NCI-H1048 (cell line): ENCODE measurements at places on chromosomes 4 and X.

DNA sequence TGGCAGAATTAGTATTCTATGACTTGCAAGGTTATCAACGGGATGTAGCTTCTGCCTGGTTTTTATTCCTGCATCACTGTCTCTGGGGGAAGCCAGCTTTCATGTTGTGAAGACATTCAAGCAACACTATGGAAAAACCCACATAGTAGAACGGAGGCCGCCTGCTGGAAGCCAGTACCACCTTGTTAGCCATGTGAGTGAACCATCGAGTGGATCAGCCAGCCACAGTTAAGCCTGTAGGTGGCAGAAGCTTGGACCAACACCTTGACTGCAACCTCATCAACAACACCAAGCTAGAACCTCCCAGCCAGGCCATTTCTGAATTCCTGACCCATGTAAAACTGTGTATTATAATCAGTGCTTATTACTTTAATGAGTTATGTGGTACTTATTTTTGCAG lies 538.2 kb downstream of the KCNIP4 start:
- DNase-seq = no peak

GRCh38 chrX:13285229-13285628 lies 34.6 kb downstream of the ATXN3L start:
- DNase-seq = no peak

GRCh38 chr4:6134612-6135220 lies 65.6 kb downstream of the JAKMIP1 start:
- no peak for DNase-seq

GRCh38 chr4:25654971-25655963 lies at the start of gene SLC34A2:
SLC34A2 (plus strand) TSS chr4:25655851; CDS start chr4:25662501, 6,650 bp downstream.
- DNase-seq = no peak

- no peak for DNase-seq
Measured at GRCh38 chr4:11894221-11894620, 465.5 kb upstream of the HS3ST1 start.

- DNase-seq = no peak
Measured at GRCh38 chrX:78958419-78959116, 13.4 kb downstream of the P2RY10 start.

DNA sequence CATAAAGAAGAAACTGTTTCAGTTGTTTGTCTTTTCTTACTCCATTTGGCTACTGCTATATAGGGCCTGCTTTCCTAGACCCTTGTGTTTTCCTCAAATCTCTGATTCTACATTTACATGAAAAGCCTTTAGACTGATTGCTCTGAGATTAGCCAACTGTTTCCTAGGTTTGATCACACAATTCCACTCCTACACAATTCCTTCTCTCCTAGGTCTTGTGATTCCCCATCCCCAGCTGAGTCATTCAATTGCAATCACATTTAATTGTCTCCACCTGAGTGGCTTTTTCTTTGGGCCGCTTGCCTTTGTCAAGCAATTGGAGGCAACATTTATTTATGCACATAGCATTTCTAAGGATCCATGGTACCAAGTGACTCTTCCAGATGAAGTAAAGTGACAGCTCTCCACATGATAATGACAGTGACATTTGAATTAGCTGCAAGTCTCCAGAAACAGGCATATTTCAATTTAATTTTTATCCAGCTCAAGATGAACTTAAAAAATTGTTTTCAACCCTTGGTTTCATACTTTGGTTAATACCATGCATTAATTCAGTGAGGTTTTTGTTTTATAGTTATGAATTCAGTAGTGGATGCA lies 35.8 kb downstream of the ATXN3L start:
- DNase-seq = no peak

- DNase-seq = no peak
Measured at GRCh38 chr4:141309874-141310273, 89.2 kb downstream of the ZNF330 start.

- no peak for DNase-seq
Measured at GRCh38 chr4:169399976-169400767, 129.4 kb upstream of the SH3RF1 start.

- no peak for DNase-seq
Measured at GRCh38 chrX:130575831-130576389, 174.1 kb downstream of the RBMX2 start.

DNA sequence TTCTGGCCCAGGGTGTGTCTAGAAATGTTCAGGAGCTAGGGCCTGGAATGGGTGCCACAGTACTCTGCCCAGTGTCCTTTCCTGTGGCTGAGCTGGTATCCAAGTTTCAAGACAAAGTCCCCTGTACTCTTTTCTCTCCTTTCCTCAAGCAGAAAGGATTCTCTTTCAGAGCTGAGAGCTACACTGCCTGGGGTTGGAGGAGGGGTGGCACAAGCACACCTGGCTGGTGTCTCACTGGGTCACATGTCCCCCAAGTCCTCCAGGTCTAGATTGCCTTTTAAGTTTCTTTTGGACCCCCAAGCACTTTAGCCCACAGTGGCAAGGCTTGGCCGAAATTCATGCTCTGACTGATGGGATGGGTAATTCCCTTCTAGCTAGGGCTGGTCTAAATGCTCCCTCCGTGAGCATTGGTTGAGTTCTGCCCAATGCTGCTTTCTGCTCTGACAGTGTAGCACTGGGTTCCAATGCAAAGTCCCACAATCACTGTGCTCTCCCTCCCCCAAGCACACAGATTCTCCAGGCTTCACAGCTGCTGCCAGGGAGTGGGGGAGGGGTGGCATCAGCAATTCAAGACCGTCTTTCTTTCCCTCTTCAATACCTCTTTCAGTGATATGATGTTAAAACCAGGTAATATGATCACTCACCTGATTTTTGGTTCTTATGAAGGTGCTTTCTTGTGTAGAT lies 47.8 kb downstream of the BEX3 start:
- no peak for DNase-seq

GRCh38 chr4:64713256-64713840 lies 304.1 kb upstream of the TECRL start:
- DNase-seq = no peak

DNA sequence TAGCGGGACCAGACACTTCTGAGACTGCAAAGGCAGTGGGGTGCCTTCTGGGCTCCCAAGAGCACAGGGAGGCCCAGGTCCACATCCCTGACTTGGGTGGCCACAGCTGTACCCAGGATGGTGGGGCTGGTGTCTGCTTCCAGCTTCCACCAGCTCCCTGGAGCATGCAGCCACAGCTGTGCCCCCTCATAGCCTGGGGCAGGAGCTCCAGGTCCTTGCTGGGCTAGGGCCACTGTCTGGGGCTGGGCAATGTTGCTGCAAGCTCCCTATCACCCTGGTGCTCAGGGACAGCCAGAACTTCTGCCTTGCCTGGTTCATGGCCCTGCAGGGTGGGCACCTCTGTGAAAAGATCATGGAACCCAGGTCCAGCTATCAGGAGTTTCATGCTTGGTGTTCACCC lies 673.9 kb downstream of the SH3BGRL start:
- DNase-seq = no peak

- no peak for DNase-seq
Measured at GRCh38 chr4:153371701-153372234, 27.3 kb downstream of the MND1 start.

DNA sequence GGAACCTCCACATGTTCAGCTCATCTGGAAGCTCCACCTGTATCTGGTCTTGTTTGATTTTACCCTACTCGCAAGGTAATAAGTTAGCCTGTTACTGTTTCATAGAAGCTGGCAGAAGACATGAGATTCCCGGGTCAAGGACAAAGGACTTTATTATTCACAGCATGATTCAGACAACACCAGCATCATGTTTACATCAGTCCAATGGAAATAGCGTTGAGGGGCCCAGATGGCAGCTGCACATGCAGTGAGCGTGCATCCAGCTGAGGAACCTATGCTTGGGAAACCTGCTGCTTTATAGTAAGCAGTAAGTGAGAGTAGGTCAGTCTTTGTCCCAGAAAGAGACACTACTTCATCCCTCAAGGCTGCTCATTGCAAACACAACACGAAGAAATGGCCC lies 19.8 kb downstream of the TSPAN5 start:
- DNase-seq = no peak

GRCh38 chr4:145828802-145829485 lies 109.7 kb downstream of the ZNF827 start:
- DNase-seq = no peak

DNA sequence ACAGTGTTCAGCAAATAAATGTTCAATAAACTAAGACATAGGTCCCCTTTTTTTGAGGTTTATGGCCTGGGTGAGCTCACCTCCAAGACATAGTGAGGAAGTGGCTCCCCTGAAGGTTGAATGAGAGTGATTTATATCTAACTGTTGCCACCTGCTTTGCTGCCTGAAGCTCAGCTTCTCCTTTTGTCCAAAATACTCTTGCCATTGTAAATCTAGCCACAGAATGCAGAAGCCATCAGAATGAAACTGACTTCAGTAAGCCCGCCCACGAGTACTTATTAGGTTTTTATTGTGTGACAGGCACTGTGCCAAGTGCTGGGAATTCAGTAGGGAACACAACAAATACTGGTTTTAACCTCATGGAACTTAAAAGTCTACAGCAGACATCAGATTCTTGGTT lies 18.0 kb downstream of the SPINK2 start:
- no peak for DNase-seq

DNA sequence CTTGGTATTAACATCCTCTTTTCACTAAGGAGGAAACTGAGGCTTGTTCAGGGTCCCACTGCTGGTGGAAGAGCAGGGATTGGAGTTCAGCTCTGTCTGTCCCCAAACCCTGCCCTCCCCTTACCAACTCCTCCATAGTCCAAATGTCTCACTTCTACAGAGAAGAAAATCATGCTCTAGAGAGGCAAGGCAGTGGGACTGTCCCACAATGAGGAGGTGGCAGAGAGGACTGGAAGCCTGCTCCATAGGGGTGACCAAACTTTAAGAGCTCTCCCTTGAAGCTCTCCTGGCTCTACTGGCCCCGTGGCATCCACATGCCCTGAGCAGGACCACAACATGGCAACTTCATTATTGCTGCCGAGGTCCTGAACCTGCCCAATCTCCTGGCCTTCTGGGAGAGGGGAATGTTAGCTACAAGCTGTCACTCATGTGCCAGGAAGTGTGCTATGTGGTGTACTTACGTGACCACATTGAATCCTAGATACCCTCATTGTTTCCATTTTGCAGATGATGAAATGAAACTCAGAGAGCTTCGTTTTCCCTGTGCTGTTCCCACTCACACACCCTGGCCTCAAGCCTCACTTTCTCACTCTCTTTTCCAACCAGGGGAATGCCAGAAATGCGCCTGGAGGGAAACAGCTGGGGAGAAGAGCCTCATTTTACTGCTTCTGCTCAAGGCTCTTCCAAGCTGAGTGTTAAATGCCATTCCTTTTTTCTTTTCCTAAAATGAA lies 71.5 kb downstream of the ANAPC4 start:
- DNase-seq = no peak

DNA sequence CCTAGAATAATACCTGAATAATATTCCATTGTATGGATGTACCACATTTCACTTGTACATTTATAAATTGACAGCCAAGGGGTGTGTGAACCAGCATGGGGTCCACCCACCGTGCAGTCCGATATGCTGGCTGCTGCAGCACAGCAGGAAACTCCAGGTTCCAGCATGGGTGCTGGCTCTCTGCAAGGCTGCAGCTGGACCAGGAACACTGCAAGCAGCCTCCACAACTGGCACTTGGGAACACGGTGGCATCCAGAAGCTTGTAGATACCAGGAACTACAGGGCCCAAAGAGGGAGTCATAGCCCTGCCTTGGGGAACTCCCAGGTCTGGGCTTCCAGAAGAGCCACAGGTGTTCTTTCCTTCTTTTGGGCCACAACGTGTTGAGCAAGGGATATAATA lies 91.2 kb downstream of the NXF2 start:
- no peak for DNase-seq
